ENCODE measurements at places on chromosomes 16 and 17.
A peak's percentile ranks its signal among the peaks of the same experiment; 100 is the strongest.

- DNase-seq, result no peak
Measured at GRCh38 chr16:50778284-50779163, 36.6 kb downstream of the CYLD start.

DNA sequence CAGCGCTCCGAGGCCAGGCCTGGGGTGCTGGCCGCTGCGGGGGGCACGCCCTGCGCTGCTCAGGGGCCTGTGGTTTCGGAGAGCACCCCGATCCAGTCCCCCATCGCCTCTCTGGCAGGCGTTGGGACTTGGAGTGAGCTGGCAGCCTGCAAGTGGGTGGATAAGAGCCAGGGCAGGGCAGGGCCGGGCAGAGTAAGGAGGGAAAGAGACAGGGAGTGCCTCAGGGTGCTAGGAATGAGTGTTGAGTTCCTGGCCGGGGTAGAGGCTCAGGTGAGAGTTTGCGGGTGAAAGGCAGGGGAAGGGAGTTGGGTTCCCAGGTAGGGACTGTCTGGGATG, 1.3 kb downstream of the CDH13 start:
- no peak for DNase-seq

DNA sequence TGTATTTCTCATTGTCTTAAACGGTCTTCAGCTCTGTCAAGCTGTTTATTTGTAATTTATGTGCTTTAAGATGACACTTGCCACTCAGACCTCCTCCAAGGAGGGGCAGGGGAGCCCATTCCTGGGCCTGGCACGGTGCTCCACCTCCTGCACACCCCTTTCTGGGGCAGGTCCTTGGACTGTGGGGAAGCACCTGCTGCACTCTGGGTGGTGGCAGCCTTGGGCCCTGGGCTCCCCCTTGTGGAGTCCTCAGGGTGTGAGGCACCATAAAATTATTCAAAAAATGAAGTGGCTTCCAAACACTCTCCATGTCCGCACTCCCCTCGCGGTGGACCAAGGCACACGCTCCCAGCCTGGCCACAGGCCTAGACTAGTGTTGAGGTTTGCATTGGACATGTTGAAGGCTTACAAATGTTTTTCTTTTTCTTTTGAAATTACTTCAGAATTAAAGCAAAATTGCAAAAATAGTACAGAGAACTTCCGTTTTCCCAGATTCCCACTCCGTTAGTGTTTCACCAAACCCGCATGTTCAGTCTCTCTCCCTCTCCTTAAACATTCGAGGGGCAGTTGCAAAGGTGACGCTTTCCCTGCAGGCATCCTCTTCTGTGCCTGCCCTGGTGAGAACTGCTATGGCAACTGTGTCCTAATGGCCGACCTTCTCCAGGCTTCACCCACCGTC, 32.4 kb downstream of the FOXK2 start:
- no peak for DNase-seq

GRCh38 chr16:21943571-21943970, 9.6 kb upstream of the UQCRC2 start:
- DNase-seq, result no peak

- DNase-seq, result no peak
Measured at GRCh38 chr17:45792995-45793755, 9.1 kb downstream of the CRHR1 start.

DNA sequence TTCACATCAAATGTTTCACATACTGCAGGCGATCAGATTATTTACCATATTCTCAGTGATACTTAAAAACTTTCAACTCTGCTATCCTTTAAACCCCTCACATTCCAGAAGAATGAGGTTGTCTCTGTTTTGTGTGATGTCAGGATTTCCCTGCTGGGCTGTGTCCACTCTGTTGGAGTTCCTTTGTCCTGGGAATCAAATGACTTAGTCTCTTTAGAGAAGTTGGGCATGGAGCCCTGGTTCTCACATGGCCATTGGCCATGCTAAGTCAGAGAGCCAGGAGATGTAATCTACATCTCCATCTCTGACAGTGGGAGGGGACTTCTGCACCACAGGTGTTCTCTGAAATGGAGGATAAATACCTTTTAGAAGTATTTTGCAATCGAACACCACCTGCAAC, 205.1 kb upstream of the MAF start:
- peak; percentile 13 for DNase-seq

DNA sequence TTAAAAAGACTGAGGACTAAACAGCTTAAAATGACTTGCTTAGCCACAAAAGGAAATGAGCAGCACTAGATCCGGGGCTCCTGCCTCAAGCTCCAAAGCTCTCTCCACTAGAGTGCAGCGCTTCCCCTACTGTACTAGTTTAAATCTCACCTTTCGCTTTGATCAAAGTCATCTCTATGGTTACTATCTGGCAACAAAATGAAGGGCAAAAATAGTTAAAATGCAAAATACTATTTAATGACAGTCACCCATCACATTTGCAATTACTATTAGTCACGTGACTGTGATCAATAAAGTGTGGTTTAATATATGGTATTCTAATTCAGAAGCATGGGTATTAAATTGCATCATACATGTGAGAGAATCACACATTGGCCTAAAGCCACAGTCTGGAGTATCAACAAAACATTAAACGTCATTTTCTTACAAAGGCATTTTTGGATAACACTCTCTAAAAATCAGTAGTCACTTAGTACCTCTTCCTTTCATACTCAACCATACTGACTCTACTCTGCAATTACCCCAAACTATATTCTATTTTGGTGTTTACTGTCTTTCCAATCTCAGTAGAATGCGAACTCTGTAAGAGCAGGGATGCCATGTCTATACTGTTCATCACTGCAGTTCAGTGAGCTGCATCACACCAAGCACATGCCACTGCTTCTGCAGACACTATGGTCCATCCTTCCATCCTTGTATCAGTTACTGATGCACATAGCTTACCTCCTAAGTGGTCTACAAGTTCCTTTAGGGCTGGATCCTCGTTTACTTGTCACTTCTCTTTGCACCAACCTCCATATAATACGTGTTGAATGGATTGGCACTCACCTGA, 6.2 kb downstream of the PSMD12 start:
- no peak for DNase-seq

GRCh38 chr16:84391151-84392030, 23.1 kb downstream of the ATP2C2 start:
- no peak for DNase-seq

DNA sequence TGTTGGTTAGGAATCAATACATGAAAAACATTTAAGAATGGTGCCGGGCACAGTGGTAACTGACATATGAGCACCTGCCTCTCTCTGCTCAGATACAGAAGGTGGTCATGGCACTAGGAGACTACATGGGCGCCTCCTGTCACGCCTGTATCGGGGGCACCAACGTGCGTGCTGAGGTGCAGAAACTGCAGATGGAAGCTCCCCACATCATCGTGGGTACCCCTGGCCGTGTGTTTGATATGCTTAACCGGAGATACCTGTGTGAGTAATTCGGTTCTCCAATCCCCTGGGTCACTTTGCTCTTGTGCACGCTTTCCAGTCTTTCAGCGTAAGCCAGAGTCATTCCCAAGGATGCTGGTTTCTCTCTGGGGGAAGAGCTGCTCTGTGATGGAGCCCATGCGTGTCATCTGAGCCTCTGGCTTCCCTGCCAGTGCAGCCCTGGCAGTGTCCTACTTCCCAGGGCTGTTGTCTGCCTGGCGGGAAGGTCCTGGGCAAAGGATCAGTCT, 3.0 kb upstream of the CD68 start:
- DNase-seq, result no peak

- no peak for DNase-seq
Measured at GRCh38 chr16:12262454-12263180, 286.1 kb downstream of the SNX29 start.

DNA sequence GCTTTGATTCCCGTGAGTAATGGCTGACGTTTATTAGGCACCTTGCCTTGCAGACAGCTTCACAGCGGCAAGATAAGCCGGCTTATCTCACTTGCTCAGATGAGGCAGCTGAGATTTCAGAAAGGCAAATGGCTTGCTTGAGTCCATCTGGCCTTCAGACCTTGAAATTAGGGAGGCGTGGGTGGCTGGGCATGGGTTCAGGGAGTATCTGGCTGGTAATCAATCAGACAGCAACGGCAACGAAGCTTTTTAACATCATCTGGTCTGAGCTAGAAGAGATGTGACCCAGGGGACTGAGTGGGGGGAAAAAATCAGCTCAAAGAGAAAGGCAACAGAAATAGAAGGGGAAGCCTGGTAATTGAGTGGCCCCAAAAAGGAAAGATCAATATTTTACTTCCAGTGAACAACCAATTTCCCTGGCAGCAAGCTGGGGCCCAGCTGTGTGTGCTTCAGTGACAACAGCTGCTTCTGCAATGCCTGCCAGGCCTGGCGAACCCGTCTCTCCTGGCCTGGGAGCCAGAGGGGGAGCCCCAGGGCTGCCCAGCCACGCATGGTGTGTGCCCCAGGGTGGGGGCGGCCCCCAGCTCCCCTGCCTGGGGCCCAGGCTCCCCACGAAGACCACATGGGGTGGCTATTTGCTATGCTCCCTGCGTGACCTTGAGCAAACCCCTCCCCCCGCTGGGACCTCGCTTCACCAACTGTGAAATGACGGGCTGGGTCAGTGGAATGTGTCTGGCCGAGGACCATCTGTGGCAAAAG, 34.0 kb downstream of the RAB11FIP4 start:
- no peak for DNase-seq

GRCh38 chr17:2608350-2608913, 15.0 kb downstream of the PAFAH1B1 start:
- DNase-seq, result no peak

DNA sequence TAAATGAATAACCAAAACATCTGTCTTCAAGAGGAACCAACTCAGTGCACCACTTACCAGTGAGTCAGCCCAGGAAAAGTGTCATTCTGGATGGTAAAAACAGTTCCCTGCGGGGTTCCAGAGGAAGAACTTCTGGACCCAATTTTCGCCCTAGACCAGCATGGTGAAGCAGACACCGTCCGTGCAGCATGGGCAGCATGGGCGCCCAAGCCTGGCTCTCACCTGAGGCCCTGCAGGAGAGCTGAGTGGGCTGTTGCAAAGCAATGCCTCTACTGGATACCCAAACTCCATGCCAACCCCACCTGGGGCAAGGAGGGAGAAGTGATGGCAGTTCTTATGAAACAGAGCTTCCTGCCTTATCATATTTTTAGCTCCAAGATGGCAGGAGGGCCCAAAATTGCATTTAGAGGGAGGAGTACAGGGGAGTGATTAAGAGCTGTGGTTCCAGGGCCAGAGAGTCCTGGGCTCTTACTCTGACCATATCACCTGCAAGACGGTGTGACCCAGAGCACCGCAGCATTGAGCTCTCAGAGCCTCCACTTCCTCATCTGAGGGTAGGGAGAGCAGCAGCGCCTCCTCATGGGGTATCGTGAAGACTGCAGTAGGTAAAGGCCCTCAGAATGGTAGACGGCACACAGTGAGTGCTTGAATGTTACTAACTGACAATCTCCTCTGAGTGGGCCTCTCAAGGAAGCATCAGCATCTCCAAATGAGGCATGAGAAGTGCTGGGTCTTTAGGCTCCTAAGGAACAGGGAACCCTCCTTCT, 16.6 kb upstream of the INPP5K start:
- no peak for DNase-seq

GRCh38 chr16:11179574-11179973, 76.4 kb downstream of the SOCS1 start:
- DNase-seq, result no peak

DNA sequence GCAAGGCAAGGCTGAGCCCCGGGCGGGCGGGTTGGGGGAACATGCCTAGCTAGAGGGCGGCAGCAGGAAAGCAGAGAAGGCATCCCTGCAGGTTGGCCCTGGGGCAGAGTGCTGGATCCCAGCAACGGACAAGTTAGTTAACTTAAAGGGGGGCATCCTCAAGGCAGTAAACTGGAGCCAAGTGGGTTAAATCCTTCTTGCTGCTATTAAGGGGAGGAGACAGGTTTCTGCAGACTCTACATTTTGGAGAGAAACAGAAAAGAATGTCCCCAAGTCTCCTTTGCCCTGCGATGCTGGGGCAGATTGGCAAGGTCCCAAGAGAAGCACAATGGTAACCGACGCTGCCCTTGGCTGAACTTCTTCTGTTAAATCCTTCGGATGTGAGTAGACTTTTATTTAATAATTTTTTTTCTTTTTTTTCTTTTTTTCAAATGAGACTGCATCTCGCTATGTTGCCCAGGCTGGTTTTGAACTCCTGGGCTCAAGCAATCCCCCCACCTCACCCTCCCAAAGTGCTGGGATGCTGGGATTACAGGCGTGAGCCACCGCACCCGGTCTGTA, 14.0 kb downstream of the ATP5PD start:
- no peak for DNase-seq

DNA sequence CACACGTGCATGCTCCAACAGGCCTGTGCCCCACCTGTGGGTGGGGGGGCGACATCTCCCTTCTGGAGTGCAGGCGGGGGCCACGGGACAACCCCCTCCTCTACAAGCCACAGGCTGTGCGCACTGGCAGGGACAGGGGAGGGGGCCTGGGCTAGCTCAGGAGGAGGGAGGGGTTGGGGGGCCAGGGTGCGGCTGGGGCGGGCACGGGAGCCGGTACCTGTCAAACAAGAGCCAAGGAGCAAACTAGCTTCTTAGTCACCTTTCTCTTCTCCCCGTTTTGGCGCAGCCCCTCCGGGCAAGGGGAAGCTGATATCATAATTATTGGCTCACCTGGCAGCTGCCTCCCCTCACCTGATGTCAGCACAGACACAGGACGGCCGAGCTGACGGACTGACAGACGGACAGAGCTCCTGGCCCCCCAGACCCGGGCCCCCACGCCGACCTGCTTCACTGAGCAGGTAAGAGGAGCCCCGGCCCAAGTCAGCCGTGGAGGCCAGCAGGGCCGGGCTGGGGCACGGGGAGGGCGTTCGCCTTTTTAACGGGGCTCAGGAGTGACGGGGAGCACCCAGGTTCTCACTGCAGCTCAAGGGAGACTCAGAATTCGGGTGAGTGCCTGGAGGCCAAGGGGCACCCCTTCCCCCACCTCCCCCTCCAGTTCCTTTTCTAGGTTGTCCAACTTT, at the start of gene FOXN1:
FOXN1 (plus strand) TSS at position 363 of the 680 bp plus-strand sequence. CDS start 17,622 bp downstream, outside the sequence.
- no peak for DNase-seq

DNA sequence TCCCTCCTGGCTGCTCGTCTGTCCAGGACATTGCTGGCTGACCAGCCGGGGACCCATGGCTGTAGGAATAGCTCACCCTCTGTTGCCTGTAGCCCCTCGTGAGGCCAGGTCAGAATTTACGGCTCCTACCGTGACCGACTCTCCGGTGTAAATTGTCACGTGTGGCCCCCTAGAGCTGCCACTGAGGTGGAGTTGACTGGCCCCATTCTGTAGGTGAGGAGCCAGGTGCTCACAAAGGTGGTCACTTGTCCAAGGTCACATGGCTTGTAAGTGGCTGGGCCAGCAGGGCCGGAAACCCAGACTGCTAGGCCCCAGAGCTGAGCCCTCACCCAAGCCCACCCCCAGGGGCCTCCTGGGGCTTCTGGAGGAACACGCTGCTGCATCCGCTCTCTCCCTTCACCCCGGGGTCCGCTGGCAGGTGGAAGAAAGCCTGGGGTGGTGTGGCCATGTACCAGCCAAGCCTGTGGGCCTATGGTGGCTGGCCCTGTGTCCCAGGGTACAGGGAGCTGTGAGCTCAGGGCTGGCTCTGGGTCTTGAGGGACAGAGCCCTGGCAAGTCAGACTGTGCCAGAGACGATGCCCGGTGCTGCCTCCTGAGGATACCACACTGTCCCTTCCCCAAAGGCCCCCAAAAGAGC, 120.7 kb downstream of the RAB11FIP4 start:
- no peak for DNase-seq

- DNase-seq, result no peak
Measured at GRCh38 chr17:45763182-45763581, 20.9 kb upstream of the CRHR1 start.

Measured in smooth muscle cell of the brain vasculature (primary cell).